Thymus (tissue), 14 donors: ENCODE measurements at places on chromosomes 6 and 20.

- DNase-seq = no peak
Measured at GRCh38 chr20:54598352-54598751, 123.0 kb downstream of the DOK5 start.

- DNase-seq = no peak
Measured at GRCh38 chr6:98777762-98778161, 56.6 kb upstream of the POU3F2 start.

GRCh38 chr6:169263836-169264608 lies 10.4 kb upstream of the THBS2 start:
- no peak for DNase-seq

DNA sequence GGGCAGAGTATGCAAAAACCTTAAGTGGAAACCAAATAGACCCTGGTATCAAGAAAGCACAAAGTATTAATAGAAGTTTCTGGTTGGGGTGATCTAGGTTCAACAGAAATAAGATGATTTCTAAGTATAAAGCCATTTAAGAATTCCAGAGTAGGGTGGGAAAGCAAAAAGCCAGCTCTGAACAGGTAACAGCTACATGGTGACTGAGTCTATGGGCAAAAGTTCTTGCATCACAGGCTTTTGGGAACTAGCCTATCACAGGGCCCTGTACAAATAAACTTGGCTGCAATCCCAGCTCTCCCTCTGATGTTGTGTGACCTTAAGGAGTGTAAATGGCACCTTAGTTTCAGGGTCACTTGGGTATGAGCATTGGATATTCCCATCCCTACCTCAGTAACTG lies 5.5 kb downstream of the TCF19 start:
- no peak for DNase-seq

- DNase-seq = no peak
Measured at GRCh38 chr6:39209360-39209811, 19.9 kb downstream of the KCNK5 start.

DNA sequence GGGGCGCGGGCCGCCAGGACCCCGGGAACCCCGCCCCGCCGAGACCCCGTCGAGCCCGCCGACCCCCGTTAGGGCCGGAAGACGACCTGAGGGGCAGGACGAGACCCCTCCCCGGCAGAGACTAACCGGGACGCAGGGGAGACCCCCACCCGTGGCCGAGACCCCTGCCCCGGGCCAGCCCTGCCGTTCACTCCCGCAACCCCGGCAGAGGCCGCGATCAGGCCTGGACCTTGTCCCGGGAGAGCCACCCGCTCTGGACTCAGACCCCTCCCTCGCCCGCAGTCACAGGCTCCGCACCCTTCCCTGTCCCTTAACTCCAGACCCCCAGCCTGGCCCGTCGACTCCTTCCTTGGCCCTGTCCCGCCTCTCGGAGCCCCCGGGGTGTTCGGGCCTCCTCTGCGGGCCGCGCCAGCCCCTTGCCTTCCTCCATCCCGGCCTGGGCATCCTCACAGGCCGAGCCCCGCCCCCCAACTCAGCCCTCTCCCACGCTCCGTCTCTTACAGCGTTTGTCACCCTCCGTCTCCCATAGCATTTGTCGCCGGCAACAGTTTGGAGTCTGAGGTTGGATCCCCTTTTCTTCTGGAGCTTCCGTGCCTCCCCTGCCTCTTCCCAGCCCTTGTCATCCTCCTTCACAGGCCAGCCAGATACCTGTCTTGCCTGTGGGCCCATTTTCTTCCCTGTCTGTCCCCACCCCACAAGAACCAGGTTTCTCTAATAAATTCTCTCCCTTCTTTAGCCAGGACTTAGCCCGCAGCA lies 569 bp downstream of the TCEA2 start:
- DNase-seq = no peak

DNA sequence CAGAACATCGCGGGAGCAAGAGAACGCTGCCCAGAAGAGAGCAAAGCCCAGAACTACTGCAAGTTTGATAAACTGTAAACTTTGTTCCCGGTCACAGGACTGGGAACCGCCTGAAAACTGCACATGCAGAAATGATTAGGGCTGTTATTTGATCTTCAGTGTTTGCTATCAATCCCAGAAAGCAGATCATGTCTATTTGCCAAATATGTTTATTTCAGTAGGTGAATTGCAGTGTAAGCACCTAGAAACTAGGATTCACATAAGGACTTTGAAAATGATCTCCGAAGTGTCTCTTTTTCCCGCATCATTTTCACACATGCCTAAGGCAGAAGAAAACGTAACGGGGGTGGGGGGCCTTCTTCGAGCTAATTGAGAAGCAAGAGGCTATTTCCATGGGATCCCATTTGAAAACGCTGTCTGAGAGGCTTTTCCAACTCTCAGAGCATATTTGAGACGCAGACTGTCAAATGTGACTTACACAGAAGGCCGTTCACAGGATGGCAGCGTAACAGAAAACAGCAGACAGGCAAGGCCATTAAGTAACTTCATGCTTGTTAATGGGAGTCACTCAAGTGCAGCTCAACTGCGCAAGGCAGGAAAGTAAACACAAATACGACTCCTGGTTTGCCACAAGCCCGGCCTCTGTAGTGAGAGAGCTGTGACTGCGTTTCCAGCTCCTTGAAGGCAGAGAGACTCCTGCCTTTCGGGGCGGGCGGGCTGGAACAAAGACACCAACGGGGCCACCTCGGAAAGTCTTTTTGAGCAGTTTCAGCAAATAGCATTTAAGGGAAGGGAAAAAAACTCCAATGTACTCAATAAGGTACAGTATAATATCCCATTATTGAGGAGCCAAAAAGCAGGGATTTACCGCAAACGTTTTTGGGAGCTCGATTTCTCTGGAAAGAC lies 144.7 kb upstream of the ZNF217 start:
- no peak for DNase-seq

- no peak for DNase-seq
Measured at GRCh38 chr6:99789767-99790166, 183.1 kb downstream of the PRDM13 start.

DNA sequence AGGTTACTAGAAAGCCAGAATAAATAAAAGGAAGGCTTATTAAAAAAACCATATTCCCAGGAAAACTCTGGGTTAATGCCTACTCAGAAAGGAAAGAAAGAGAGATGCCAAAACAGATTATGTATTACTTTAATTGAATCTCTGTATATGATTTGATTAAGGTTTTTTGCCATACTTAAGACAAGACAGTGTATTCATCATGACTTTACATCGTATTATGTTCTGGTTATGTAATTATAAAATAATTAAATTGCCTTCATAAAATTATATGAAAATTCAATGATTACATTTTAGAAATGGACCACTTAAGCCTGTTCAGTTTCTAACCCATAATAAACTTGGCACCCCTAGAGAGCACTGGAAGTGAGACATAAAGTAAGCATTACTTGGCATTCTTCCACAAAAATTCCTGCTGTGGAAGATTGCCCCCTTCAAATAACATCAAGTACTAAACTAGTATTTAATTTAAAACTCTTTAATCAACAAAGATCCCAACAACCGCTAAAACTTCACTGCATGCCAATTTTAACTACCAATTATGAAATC lies 20.8 kb upstream of the IBTK start:
- DNase-seq = no peak

- DNase-seq = no peak
Measured at GRCh38 chr6:51704932-51705540, 382.4 kb downstream of the PKHD1 start.

DNA sequence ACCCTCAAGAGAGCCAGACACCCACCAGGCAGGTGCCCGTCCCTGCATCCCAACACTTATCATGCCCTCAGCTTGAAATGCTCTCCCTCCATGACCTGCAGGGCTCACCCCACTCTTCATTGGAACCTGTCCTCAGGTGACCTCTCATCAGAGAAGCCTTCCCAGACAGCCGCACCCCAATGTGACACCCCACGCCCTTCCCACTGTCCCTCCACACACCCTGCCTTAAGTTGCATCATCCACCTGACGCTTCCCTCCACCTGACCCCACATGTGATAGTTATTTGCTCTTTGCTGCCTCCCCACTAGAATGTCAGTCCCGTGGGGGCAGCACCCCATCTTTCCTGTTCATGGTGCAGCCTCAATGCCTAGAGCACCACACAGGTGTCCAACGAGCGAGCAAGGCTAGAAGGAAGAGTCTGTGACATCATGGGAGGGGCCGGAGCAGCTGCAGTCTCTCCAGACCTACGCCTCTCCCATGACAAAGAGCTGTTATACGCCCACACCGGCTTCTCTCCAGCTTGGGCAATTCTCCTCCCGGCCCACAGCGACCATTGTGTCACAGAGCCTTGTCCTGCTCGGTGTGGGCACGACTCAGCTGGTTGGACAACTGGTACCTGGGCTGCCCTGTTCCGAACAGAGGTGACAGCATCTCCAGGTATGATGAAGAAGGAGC lies 58.2 kb downstream of the NFATC2 start:
- DNase-seq = no peak

DNA sequence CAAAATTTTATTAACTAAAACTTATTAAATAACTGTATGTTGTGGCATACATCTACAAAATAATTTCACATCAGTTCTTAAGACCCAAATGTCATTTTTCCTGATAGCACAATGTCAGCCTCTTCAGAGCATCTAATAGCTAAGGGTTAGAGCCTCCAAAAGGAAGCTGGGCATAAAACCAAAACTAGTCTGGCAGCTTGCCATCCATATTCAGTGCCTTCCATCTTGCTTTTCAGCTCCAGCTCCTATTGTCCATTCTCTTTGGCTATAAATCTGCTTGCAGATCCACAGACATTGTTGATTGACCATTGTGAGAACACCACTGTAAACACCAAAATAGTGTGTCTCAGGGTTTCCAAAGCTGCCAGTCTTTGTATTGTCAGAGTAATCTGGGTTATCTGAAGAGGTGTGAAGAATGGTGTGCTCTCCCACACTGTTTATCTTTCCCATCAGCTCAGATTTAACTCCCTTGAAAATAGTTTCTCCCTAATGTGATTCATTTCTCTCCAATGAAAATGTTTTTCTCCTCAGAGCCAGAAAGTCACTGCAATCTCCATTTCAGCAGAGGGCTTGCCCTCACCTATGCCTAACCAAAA lies 154.8 kb upstream of the KCNQ5 start:
- no peak for DNase-seq

DNA sequence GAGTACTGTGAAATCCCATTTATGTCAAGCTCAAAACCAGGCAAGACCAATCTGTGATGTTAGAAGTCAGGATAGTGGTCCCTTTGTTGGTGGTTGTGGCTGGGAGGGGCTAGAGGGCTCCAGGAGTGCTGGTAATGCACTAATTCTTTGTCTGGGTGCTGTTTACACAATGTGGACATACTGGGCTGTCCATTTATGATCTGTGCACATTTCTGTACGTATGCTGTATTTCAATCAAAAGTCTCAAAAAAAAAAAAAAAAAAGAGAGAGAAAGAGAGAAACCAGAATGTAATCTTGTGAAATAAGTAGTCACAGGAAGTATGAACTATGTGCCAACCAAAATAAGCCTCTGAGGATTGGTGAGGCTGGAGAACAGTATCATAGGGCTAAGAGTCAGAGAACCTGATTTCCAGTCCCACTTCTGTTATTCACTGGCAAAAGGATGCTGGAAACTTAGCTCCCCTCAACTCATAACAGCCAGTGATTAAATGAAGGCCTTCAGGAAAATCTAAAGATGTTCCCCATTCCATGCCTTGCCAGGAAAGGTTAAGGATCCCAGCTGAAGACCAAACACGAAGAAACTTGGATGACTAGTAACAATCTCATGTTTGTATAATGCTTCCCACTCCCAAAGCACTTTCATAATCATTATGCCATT lies 19.6 kb upstream of the TRAM2 start:
- no peak for DNase-seq

- DNase-seq = no peak
Measured at GRCh38 chr20:14726591-14726990, 389.2 kb upstream of the FLRT3 start.

DNA sequence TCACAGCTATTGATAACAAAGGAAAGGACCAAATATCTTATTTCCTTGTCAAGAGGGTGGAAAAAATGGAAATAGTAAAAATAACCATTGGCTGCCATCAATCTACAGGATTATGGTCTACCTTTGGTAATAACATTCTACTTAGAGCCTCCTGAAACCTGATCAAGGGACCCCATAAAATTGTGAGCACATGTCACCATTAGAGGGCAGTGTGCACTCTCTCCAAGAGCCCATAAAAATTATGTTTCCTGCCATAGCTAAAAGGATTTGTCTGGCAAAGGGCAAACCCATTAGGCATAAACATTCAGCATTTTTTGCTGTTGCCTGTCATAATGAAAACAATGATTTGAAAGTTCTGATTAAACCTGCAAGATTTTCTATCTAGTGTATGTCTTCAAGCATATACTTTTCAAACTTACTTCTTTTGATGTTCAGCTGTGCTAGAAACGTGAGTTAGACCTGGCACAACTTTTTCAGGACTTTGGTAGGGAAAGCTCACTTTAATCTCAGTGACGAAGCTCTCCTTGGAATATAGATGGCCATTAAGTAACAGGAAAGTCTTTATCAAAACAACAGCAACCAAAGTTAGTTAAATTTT lies 120.7 kb upstream of the ZFP64 start:
- DNase-seq = no peak

DNA sequence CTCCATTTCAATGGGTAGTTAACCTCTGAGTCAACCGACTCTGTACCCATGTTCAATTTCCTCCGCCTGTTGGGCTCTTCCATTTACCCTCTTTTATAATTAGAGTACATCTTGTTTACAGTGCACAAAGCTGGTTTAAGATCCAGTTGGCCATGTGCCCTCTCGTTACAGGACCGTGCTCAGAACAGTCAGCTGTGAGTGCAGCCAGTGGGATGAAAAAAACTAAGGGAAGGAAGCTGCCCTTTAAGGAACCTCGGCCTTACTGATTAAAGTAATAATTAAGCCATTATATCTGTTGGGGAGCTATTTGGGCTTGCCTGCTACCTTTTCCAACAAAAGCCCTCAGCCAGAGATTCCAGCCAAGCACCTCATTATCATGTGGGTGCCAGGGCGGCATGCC lies 68.8 kb downstream of the TMEM170B start:
- no peak for DNase-seq

DNA sequence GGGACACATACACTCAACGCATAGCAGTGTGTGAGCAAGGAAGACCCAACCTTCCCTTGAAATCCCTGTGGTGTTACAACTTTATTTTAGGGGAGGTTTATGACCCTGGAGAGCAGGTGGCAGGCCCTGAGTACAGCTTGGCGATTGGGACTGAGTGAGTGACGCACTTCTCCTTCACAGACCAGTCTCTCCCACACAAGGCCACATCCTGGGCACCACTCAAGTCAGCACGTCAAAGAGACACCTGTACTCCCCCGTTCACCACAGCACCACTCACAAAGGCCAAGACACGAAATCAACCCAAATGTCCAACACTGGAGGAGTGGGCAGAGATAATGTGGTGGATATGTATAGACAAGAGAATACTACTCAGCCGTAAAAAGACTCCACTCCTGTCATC lies 57.0 kb upstream of the FRMD1 start:
- DNase-seq = no peak
